ENCODE measurements at places on chromosomes 3 and 15. TPM values are rescaled to one million over a fixed set of nuclear protein-coding genes. Genes with fewer than 3 reads are reported as not detected.

DENND6A gene
- 17.7 TPM for polyA plus RNA-seq

SMAD6 gene
- 4.5 TPM for polyA plus RNA-seq

NR2E3 gene
- 3.0 TPM for polyA plus RNA-seq

OSTN gene
- polyA plus RNA-seq, result 4.4 TPM

PPIB gene
- polyA plus RNA-seq, result 265 TPM

STRC gene
- polyA plus RNA-seq, result 0.09 TPM

HEXA gene
- polyA plus RNA-seq, result 45.4 TPM

ROPN1 gene
- not detected for polyA plus RNA-seq

HCLS1 gene
- 8.8 TPM for polyA plus RNA-seq

RAB5A gene
- polyA plus RNA-seq, result 44.4 TPM

DNA sequence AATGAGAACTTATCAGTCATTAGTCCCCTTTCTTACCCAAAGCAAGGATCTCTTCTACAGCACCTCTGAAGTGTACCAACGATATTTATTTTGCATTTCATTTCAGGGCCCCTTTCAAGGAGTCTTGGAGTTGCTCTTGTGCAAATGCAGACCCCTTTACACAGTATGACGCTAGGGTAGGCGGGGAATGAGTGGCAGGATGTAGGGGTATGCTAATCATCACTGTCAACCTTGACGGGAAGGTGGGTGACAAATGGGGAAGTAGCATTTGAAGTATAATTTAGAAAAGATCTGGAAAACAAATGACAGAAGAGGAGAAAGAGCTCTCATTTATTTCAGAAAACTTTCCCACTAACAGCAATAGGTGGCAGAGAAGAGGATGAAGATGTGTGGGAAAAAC lies 94.4 kb downstream of the LRRN1 start:
- H3K4me1 ChIP-seq, result no peaks in the 10 kb centered on the region
- no peak overlapping the region for H3K4me3 ChIP-seq
- no peaks in the 10 kb centered on the region for H3K27me3 ChIP-seq
- no peak overlapping the region for H3K27ac ChIP-seq
- H3K36me3 ChIP-seq, result no peaks in the 10 kb centered on the region

GRCh38 chr15:90362936-90363212 lies 10.8 kb downstream of the ZNF774 start:
- peak; percentile 32 for DNase-seq
- no peak overlapping the region for H3K27ac ChIP-seq
- peaks cover 5% of the 10 kb centered on the region for H3K36me3 ChIP-seq
- no peak overlapping the region for H3K4me3 ChIP-seq
- H3K4me1 ChIP-seq, result no peaks in the 10 kb centered on the region

GRCh38 chr15:90869601-90870353 lies 1.4 kb downstream of the FURIN start:
- peak; percentile 74 for DNase-seq
- H3K4me1 ChIP-seq, result peaks cover 41% of the 10 kb centered on the region
- peaks cover 2% of the 10 kb centered on the region for H3K27me3 ChIP-seq
- H3K36me3 ChIP-seq, result no peaks in the 10 kb centered on the region
- no peak overlapping the region for H3K4me3 ChIP-seq

- no peak for DNase-seq
- no peaks in the 10 kb centered on the region for H3K36me3 ChIP-seq
- H3K4me1 ChIP-seq, result no peaks in the 10 kb centered on the region
- no peak overlapping the region for H3K4me3 ChIP-seq
Observed at GRCh38 chr3:115165701-115166100, 18.6 kb upstream of the ZBTB20 start.

GRCh38 chr3:196995646-196996355 lies 27.2 kb upstream of the PIGZ start:
- no peaks in the 10 kb centered on the region for H3K36me3 ChIP-seq
- no peak for DNase-seq
- no peak overlapping the region for H3K4me3 ChIP-seq

GRCh38 chr15:70783041-70783440 lies 19.7 kb upstream of the UACA start:
- no peaks in the 10 kb centered on the region for H3K36me3 ChIP-seq
- no peak overlapping the region for H3K27ac ChIP-seq
- H3K27me3 ChIP-seq, result peaks cover 2% of the 10 kb centered on the region
- no peaks in the 10 kb centered on the region for H3K4me1 ChIP-seq
- no peak overlapping the region for H3K4me3 ChIP-seq

DNA sequence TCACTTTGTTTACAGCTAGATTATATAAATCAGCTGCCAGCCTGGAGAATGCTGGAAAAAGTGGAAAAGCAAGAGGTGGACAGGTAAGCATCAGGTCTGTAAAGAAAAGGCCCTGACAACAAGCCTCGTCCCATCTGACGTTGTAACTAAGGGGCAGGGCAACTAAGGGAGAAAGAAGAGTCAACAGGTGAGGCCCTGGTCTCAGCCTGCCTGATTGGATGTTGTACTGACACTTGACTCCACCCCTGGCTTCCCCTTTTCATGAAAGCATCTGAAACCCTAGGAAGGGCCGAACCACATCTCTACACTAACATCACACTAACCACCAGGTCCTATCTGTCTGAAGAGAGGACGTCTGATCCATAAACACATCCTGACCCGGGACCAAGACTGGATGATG lies 357.6 kb upstream of the CFAP20DC start:
- no peak overlapping the region for H3K4me3 ChIP-seq
- H3K27ac ChIP-seq, result no peak overlapping the region
- H3K4me1 ChIP-seq, result no peaks in the 10 kb centered on the region

- H3K27me3 ChIP-seq, result no peaks in the 10 kb centered on the region
- H3K36me3 ChIP-seq, result no peaks in the 10 kb centered on the region
- no peaks in the 10 kb centered on the region for H3K4me1 ChIP-seq
- H3K27ac ChIP-seq, result no peak overlapping the region
- no peak for DNase-seq
Observed at GRCh38 chr15:91393186-91393585, 293.1 kb downstream of the SV2B start.

GRCh38 chr3:23797491-23797890 lies 8.3 kb upstream of the UBE2E1 start:
- no peaks in the 10 kb centered on the region for H3K4me1 ChIP-seq
- no peak for DNase-seq
- H3K27ac ChIP-seq, result no peak overlapping the region
- peaks cover 2% of the 10 kb centered on the region for H3K27me3 ChIP-seq
- no peak overlapping the region for H3K4me3 ChIP-seq

- DNase-seq, result no peak
- H3K36me3 ChIP-seq, result peaks cover 22% of the 10 kb centered on the region
- H3K27ac ChIP-seq, result no peak overlapping the region
- H3K4me1 ChIP-seq, result peaks cover 9% of the 10 kb centered on the region
Observed at GRCh38 chr15:62672268-62672667, 370.3 kb upstream of the TPM1 start.

- no peaks in the 10 kb centered on the region for H3K4me1 ChIP-seq
- no peak overlapping the region for H3K4me3 ChIP-seq
- peaks cover 19% of the 10 kb centered on the region for H3K36me3 ChIP-seq
- no peak for DNase-seq
- no peak overlapping the region for H3K27ac ChIP-seq
- H3K27me3 ChIP-seq, result no peaks in the 10 kb centered on the region
Observed at GRCh38 chr3:98584547-98584946, 8.9 kb downstream of the CPOX start.

DNA sequence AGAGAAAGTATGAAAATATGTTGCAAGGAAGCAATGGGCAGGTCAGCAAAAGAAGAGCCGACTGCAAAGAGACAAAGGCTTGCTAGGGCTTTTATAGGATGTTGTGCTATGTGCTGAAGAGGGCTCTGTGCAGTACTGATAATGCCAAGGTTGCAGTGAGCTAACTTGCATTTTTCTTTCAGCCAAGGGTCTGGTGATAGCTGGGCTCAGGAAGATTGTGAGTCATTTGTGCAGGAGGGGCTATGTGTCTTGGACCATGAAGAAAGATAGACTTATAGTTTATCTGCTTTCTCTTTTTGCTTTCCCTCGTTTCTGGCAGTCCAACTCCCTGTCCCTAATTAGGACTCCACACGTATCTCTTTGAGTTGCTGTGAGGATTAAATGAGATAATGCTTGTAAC lies 64.5 kb upstream of the LRIG1 start:
- no peaks in the 10 kb centered on the region for H3K27me3 ChIP-seq
- no peak for DNase-seq
- H3K4me1 ChIP-seq, result no peaks in the 10 kb centered on the region
- no peaks in the 10 kb centered on the region for H3K36me3 ChIP-seq

- H3K4me1 ChIP-seq, result peaks cover 6% of the 10 kb centered on the region
- H3K4me3 ChIP-seq, result no peak overlapping the region
- no peak for DNase-seq
- peaks cover 4% of the 10 kb centered on the region for H3K27me3 ChIP-seq
- H3K36me3 ChIP-seq, result no peaks in the 10 kb centered on the region
Observed at GRCh38 chr15:98387866-98388265, 260.5 kb upstream of the IGF1R start.

DNA sequence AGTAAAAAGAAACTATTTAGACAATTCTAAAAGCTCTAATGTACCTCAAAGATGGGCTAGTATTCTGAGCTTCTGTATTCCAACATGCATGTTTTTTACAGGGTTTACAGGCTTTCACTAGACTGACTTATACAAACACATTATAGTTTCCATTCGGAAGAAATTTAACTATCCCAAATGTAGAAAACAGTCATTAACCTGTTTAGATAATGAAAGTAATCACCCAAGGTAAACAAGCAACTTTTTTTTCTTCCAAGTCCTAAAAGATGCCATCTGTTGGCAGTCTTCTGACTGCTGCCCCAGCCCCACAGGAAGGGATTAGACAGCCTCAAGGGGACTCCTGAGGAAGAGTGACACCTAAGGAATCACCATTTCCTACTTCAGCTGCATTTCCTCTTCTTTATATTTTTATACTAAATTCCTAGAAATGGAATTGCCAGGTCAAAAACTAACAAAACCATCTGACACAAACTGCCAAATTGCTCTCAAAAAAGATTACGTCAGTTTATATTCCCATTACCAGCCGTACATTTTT lies 25.5 kb downstream of the SIN3A start:
- no peaks in the 10 kb centered on the region for H3K27me3 ChIP-seq
- peaks cover 44% of the 10 kb centered on the region for H3K36me3 ChIP-seq
- H3K4me3 ChIP-seq, result no peak overlapping the region
- DNase-seq, result no peak
- no peaks in the 10 kb centered on the region for H3K4me1 ChIP-seq

- H3K27me3 ChIP-seq, result no peaks in the 10 kb centered on the region
- no peak for DNase-seq
- peak overlapping the region; percentile 59 for H3K27ac ChIP-seq
- H3K36me3 ChIP-seq, result no peaks in the 10 kb centered on the region
- no peak overlapping the region for H3K4me3 ChIP-seq
Observed at GRCh38 chr3:141853081-141853601, 23.3 kb upstream of the ATP1B3 start.

DNA sequence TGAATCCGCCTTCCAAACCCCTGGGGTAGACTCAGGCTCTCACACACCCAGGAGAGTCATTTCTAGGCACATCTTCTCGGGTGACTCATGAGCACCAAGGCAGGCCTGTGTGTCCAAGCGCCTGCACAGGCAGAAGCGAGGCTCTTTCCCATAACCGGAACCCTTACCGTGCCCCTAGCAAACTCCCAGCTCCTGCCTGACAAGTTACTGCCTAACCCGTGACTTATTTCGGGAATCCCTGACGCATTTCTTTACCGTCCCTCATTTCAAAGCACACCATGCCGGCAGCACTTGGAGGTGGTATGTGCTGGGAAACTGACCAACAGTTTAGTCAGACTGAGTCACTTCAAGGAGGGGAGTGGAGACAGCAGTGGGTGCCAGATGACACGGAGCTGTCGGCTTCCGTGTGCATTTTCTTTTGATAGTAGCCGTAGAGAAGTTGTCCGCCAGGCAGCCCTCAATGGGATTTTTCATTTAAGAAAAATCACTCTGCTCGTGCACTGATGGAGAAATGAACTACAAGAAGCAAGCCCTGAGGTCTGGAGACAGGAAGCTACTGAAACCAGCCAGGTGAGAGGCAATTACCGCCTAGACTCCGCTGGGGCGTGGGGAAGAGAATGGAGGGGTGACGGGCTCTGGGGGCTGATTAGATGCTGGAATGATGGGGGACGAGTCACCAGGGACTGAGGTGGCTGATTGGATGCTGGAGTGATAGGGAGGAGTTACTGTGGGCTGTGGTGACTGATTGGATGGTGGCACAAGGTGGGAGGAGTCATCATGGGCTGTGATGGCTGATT lies 17.3 kb upstream of the HRH1 start:
- H3K4me1 ChIP-seq, result peaks cover 23% of the 10 kb centered on the region
- H3K27me3 ChIP-seq, result peaks cover 7% of the 10 kb centered on the region
- H3K4me3 ChIP-seq, result no peak overlapping the region
- H3K36me3 ChIP-seq, result no peaks in the 10 kb centered on the region

DNA sequence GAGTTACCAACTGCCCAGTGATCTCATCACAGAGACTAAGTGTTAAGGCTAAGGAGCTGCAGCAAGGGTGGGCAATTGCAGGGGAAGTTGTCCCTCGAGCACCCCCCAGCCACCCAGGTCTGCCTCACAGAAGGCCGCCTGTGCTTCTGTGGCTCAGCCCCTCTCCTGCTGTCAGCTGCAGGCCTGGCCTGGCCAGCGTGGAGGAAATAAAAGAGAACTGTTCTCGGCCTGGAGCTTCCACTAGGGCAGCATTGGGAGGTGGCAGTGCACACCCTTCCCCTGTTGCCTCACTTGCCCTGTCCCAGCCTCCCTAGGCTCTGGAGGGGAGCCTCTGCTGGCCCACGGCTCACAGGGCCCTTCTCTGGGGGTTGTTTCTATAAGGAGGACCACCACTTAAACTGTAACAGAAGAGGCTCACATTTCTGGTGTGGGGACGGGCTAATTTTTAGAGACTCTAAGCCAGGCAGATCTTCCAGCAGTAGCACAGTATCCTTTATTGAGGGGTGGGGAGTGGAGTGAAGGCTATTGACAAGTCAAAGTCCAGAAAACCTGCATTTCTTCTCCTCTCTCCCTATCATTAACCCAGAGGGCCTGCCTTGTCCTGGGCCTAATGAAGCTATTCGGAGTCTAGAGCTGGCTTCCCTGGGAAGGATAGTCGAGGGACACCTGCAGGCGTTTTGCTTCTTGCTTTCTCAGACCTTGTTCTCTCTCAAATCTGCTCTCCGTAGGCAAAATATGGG lies 75.6 kb upstream of the ADPGK start:
- DNase-seq, result peak; percentile 49
- peaks cover 11% of the 10 kb centered on the region for H3K4me1 ChIP-seq
- no peak overlapping the region for H3K27ac ChIP-seq
- H3K27me3 ChIP-seq, result no peaks in the 10 kb centered on the region
- H3K4me3 ChIP-seq, result no peak overlapping the region
- no peaks in the 10 kb centered on the region for H3K36me3 ChIP-seq

DNA sequence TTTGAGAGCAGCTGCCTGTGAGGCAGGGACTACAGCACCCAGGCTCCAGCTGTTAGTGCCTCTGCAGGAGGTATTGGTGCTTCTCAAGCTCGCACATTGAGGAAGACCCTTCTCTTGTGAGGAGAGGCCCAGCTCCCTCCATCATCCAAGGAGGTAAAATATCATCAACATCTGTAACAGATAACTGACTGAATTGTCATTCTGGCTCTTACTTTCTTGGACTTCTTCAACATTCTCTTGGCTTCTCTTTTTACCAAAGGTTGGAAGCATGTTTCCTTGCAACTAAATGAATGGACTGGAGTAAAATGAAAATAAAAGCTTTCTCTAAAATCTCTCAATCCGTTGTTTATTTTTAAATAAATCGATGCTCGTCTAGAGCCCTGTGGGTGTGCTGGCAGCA lies 53.1 kb upstream of the PXYLP1 start:
- H3K27me3 ChIP-seq, result no peaks in the 10 kb centered on the region
- H3K36me3 ChIP-seq, result no peaks in the 10 kb centered on the region
- H3K27ac ChIP-seq, result peak overlapping the region; percentile 60
- no peak overlapping the region for H3K4me3 ChIP-seq
- peak; percentile 84 for DNase-seq

- H3K4me3 ChIP-seq, result no peak overlapping the region
- H3K4me1 ChIP-seq, result no peaks in the 10 kb centered on the region
- H3K27me3 ChIP-seq, result no peaks in the 10 kb centered on the region
- DNase-seq, result peak; percentile 30
Observed at GRCh38 chr3:151443583-151443982, 17.3 kb downstream of the IGSF10 start.

Measured in muscle of leg (tissue), 16 donors.